Stimulated activated CD8-positive, alpha-beta memory T cell treated with anti-CD3 and anti-CD28 coated beads, Interleukin-4, amount 100 ng/mL, for 1 hour (primary cell): ENCODE measurements at places on chromosomes 3 and 15.

GRCh38 chr15:33788906-33789540 is 179.3 kb upstream of the CHRM5 start:
- DNase-seq, result no peak

GRCh38 chr3:55574671-55575070 is 87.6 kb upstream of the WNT5A start:
- DNase-seq, result no peak

GRCh38 chr3:43620831-43621655 is 768 bp downstream of the ANO10 start:
- DNase-seq, result no peak

DNA sequence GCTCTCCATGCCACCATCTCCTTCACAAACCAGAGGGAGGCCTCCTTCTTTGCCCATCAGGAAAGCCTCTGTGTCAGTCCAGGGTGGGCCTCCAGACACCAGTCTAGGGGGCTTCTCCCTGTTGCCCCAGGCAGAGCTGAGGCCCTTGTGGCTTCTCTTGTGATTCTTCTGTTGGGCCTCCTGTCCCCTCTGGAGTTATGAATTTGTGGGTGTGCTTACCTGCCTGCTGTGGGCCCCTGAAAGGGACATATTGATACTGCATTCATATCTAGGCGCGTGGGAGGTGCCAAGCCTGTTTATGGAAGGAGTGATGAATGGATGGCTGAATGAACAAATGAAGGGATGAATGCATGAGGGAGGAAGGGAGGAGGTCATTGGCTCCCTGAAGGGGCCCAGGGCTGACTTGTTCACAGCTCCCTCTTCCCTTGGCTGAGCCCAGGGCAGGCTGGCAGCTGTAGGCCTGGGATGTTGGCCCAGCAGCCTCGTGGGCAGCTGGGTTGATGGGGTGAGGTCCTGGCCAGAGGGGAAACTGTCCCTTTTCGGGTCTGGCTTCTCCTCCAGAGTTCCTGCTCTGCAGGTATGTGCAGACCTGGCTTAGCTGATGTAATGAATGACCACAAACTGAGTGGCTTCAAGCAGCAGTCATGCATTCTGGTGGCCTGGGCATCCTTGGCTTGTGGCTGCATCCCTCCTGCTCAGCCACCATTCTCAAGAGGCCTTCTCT is 195.4 kb downstream of the GOLGA6L6 start:
- no peak for DNase-seq

DNA sequence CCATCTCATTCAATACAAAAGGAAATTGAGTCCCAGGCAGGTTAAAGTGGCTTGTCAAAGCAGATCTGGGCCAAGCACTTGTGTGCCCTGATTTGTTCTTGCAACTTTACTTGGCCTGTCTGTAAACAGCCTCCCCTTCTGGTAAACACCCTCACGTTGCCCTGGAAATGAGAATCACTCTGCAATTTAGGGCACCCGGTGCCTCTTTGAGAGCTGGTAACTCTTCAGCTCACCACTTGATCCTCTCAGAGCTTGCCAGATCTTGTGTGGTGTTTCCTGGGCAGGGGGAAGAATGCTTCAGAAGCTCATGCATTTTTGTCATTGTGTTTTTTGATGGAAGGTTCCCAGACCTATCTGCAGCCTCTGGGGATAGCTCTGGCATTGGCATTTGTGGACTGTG is 11.3 kb downstream of the MED12L start:
- DNase-seq, result no peak

DNA sequence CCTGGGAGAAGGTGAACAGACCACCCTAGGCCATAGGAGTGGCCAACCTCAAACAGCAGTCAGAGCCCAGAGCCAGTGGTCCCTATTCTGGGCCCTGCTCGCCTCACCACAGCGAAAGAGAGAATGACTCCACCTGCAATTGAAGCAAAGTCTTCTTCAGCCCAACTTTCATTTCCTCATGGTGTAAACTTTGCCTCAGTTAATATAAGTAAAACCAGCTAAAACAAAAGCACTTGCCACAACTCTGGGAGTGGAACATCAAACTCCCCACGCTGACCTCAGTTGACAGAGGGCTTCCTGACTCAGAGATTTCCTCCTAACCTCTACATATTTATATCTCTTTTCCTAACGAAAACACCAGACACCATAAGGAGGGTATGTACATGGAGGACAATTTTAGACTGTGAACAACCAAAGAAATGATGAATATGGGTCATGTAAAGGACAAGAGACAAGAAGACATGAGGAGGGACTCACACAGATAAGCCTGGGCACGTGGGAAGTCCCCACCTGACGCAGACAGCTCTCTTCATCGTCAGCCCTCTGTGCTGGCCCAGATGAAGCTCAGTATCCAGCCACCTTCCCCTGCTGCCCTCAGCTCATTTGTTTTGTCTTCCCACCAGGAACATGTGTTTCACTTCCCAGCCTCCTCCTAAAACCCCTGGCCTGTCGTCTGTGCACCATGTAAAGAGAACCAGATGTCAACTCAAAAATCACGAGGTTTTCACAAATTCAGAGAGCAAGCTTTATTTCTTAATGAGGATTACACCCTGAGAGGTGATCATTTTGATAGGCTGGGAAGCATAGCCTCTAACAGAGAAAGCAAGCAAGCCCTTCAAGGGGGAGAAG is 140.9 kb downstream of the KCNMB2 start:
- DNase-seq, result no peak
